ENCODE measurements at places on chromosomes 5 and 9.

- no peak for DNase-seq
These were observed 215.0 kb downstream of the FSTL4 start for GRCh38 chr5:133397348-133397747.

DNA sequence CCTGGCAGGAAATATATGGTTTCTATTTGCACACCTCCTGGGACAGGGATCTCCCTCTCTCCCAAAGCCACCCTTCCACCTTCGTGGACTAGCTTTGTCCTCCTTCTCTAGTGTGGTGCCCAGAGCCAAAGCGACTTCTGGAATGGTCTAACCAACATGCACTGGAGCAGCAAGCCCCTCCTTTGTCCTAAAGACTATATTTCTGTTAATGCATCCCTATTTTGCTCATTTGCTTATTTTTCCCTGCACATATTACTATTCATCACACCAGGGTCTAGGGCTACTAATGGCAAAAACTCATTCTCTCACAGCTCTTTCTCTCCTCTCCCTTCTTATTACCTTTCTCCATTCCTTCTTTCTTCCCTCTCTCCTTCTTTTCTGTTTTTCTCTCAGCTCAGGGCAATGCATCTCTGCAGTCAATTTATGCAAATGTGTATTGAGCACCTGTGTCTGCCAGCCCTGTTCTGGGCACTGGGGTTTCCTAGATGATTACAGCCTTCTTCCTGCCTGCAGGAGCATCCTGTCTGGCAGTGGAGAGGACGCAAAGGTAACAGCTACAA is 2.8 kb upstream of the NEURL1B start:
- no peak for DNase-seq

GRCh38 chr5:35815089-35815936 is 41.4 kb upstream of the IL7R start:
- DNase-seq, result no peak

GRCh38 chr9:136614372-136614922 is 48.3 kb upstream of the EGFL7 start:
- no peak for DNase-seq

DNA sequence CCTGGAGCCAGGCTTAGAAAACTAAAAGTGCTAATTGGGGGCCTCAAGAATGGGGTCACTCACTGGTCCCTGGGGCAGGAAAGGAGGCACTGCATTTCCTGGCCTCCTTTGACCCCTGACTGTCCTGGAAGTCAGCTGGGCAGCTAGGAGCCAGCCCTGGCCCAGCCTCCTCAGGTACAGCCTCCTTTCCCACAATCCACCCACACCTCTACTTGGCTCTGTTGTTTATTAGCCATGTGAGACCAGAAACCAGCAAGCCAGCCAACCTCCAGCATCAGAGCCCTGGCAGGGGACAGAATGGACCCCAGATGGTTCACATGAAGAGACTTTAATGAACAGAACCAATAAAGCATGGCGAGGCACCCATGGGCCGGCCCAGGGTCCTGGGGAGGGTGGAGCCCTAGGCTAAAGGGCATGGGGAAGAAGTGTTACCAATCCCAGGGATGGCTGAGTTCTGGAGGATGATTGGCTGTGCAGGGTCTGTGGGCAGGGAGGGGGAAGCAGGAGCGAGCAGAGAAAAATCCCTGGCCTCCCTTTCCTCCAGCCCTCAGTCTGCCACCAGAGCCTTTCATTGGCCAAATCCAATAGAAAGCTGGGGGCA is 55.3 kb upstream of the ANGPTL2 start:
- no peak for DNase-seq

DNA sequence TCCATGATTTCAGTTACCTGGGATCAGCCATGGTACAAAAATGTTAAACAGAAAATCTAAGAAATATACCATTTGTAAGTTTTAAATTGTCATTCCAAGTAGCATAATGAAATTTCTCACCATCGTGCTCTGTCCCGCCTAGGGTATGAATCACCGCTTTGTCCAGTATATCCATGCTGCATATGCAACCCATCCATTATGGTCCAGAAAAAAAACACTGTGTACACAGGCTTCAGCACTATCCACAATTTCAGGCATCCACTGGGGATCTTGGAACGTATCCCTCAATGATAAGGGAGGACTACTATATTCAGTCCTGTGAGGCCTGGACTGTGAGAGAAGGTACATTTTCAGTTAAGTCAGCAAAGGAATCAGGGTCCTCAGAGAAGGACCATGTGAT is 37.6 kb upstream of the HNRNPA0 start:
- DNase-seq, result no peak

GRCh38 chr5:127739807-127740384 is 36.7 kb downstream of the CCDC192 start:
- DNase-seq, result no peak

GRCh38 chr9:121851641-121852091 is 200.2 kb downstream of the DAB2IP start:
- DNase-seq, result no peak
